ENCODE measurements at places on chromosomes 16 and 17. TPM values are rescaled to one million over a fixed set of nuclear protein-coding genes. Genes with fewer than 3 reads are reported as not detected.

- peaks cover 67% of the 10 kb centered on the region for H3K27me3 ChIP-seq
- H3K27ac ChIP-seq: no peak overlapping the region
- no peaks in the 10 kb centered on the region for H3K36me3 ChIP-seq
- DNase-seq: peak; percentile 82
- peaks cover 2% of the 10 kb centered on the region for H3K4me1 ChIP-seq
These were observed 15.1 kb upstream of the ZFHX3 start for GRCh38 chr16:73062743-73063733.

KRT40 gene
- not detected for total RNA-seq

DNA sequence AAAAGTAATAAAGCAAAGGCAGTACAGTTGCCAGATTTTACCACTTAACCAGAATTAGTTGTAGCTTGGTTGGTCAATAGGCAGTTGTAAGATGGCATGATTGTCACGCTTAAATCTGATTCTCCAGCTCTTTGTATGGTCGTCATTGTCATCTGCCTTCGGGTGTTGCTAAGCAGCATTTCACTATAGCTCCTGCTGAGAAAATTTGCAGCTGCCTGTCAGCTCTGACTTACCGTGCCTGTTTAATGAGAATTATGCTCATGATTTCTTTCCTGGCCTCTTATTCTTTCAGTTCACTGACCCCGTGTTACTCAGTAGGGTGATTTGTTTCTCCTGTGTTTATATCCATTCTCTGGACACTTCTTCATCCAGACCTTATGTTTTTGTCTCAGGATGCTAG is 66.7 kb downstream of the TANGO6 start:
- H3K36me3 ChIP-seq: no peaks in the 10 kb centered on the region
- no peaks in the 10 kb centered on the region for H3K27me3 ChIP-seq
- no peaks in the 10 kb centered on the region for H3K4me1 ChIP-seq

DNA sequence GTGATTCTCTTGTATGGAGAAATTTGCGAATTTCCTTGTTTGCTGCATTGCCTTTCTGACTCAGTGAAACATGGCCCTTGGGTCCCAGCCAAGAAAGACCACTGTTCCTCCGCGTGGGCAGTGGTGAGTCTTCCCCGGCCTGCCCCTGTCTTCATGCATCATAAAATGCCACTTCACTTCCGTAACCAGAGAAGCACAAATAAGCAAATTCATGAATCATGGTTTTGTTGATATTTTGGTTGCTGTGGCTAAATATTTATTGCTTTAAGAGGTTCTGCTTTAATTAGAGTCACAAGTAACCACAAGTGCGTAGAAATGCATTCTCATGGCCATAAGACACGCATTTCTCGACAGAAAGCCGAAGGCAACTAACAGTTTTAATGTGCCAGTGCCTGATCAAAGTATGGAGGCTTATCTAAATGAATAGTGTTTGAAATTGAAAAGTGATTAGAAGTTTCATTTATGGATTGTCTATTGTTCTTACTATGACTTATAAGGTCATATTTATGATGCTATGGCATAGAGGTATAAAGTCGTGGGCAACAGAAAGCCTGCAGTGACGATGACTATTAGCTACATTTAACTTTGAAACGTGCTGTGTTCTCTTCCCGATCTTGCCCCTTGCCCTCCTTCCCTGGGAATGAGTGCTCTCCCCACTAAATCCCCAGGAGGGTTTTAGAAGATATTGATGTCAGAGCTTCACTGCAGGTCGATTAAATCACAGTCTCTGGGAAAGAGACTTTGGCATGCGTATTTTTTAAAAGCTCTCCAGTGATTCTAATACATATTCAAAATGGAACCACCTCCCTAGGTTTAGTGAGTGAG is 76.0 kb downstream of the WIPI1 start:
- H3K4me1 ChIP-seq: peaks cover 2% of the 10 kb centered on the region
- no peaks in the 10 kb centered on the region for H3K27me3 ChIP-seq
- no peak for DNase-seq
- H3K36me3 ChIP-seq: no peaks in the 10 kb centered on the region

DNA sequence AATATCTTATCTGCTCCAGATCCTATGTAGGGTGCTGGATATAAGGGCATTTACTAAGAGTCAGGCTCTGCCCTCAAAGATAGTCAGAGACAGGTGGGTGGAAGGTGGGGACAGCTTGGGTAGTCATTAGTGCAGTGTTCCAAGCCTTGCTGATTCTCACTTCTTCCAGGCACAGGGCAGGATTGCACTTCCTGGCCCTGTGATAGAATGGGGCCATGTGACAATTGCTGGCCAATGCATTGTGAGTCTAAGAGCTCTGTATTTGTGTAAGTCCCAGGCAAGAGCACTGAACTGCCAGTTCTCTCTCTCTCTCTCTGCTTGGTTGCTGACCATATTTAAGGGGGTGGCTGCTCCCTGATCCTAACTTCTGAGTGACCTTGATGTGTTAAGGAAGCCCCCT is 112.1 kb downstream of the C16orf78 start:
- peaks cover 4% of the 10 kb centered on the region for H3K36me3 ChIP-seq
- DNase-seq: no peak
- no peak overlapping the region for H3K27ac ChIP-seq
- H3K27me3 ChIP-seq: no peaks in the 10 kb centered on the region
- no peaks in the 10 kb centered on the region for H3K4me1 ChIP-seq
- no peak overlapping the region for H3K4me3 ChIP-seq

HOXB4 gene
- not detected for total RNA-seq

KRT24 gene
- total RNA-seq: not detected

MT1A gene
- total RNA-seq: not detected

SLFN11 gene
- total RNA-seq: 0.90 TPM

DNA sequence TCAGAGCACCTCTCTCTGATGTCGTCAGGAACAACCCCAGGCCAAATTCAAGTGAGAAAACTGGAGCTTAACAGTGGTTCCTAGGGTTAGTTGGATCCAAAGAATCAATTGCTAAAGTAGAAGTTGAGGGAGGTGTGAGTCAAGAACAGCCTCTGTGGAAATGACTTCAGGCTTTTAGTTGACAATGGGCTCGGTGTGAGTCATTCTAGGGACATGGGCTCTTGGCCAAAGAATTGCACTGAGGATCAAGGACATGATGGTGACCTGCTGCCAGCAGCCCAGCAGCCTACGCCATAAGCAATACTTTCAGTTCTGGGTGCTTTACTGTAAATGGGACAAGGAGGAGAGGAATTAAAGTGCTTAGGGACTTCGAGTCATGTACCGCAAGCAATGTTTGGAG is 32.1 kb upstream of the SMURF2 start:
- no peaks in the 10 kb centered on the region for H3K4me1 ChIP-seq
- H3K27ac ChIP-seq: no peak overlapping the region
- no peaks in the 10 kb centered on the region for H3K36me3 ChIP-seq

GRCh38 chr17:64390044-64390443 is 616 bp downstream of the PECAM1 start:
- H3K27ac ChIP-seq: no peak overlapping the region
- H3K4me3 ChIP-seq: no peak overlapping the region
- no peak for DNase-seq
- no peaks in the 10 kb centered on the region for H3K4me1 ChIP-seq

- no peaks in the 10 kb centered on the region for H3K36me3 ChIP-seq
- H3K4me3 ChIP-seq: no peak overlapping the region
- DNase-seq: no peak
These were observed 11.3 kb upstream of the CHST6 start for GRCh38 chr16:75506574-75506973.

Measured in H9 (cell line).